ENCODE measurements at places on chromosomes 2 and 18.

DNA sequence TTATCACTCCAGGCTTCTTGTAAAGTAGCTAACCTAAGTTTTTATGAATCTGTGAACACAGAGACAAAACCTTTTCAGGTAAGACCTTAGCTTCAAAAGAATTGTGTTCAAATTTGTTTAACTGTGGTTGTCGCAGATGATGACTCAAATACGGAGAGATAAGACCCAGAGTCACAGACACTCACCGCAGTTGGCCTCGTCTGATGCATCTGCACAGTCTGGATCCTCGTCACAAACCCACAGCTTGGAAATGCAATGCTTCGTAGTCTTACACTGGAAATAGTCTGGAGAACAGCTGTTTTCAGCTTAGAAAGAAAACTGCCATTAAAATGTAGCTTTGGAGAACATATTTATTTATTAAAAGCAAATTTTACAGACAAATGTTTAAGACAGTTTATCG, 1662.1 kb upstream of the NXPH2 start:
- no peak for DNase-seq

DNA sequence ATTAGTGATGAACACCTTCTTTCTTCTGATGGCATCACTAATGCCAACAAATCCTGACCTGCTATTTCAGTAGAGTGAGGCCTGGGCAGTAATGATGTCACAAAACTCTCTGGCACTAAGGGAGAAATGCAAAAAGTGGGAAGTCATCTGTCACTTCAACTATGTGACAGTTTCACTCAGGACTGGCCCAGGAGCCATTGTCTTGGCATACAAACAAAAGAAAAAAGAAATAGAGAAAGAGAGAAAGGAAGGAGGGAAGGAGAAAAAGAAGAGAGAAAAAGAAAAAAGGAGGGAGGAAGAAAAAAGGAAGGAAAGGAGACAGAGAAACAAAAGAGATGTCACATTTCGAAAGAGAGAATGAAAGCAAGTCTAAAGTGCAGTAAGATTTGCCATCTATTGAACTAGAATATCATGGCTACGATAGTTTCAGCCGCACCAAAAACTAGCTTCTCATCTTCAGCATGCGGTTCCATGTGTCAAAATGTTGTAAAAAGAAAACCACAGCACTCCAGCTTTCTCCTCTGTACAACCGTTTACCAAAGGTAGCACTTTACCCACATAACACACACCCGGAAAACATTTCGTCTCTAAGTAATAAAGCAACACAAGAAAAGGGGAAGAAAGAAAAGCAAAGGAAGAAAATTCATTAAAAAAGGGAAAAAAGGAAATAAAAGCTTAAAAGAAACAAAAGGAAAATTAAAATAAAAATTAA, 50.1 kb downstream of the CD226 start:
- DNase-seq, result no peak

GRCh38 chr2:109613081-109613921, 465 bp downstream of the SEPTIN10 start:
- DNase-seq, result no peak

GRCh38 chr2:138510319-138510718, 8.7 kb downstream of the SPOPL start:
- DNase-seq, result no peak

DNA sequence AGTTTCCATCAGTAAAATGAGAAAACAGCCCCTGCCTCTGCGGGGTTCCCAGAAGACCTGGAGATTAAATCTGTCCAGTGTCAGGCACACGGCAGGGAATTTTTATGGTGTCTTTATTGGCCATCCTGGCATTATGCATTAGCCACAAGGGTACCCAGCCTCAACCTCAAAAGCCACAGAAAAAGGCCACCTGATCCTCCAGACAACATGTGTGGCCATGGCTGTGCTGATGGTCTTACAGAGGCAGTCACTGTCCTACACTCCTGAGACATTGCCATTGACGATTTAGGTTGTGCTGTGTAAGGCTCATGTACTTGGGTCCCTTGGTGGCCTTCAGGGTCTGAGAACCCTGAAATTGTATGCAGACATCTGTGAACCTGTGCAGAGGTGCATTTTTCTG, 115.6 kb downstream of the SMAD7 start:
- DNase-seq, result no peak

- DNase-seq, result no peak
Observed at GRCh38 chr18:68083776-68084175, 567.3 kb upstream of the DSEL start.

DNA sequence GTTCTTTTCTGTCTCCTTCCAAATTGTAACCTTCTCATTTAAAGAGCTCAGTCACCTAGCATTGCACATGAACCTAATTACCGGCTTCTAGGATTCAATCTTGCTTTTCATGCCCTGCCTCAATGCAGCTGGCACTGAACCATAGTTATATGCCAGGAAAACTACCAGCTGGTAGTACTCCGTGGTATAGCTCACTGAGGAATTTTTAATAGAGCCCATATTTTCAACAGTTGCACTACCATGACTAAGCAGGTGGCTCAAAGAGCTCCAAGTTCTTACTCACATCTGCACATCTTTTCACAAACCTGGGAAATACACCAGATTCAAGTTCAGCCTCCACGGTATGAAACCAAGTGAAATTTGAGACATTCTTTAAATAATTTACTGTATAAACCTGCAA, 363.5 kb downstream of the GRB14 start:
- no peak for DNase-seq

DNA sequence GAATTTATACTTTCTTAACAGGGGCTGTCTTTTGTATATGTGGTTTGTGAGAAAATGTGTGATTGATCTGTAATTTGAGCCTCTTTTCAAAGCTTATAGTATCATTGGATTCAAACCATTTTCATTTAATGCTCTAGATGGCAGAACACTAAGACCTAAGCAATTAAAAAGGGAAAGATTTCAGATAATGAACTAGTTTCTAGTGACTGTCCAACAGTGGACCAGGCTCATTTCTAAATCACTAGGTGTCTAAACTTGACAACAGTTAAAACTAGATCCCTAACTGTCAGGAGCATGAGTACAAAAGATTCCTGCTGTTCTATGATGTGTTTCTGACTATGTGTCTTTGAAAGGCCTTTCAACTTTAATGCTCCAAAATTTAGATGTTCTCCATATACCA, 54.6 kb downstream of the ANKRD44 start:
- no peak for DNase-seq

DNA sequence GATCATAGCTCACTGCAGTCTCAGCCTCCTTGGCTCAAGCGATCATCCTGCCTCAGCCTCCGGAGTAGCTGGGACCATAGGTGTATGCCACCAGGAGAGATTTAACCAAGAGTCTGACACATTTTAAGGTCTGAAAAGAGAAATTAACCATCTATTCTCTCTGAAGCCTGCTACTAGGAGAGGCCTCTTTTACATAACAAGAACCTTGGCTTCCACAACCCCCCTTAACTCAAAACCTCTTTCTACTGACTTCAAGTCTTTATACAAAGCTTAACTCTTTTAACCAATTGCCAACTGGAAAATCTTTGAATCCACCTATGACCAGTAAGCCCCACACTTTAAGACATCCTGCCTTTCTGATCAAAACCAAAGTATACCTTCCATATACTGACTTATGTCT, 279.9 kb upstream of the CELF4 start:
- no peak for DNase-seq

DNA sequence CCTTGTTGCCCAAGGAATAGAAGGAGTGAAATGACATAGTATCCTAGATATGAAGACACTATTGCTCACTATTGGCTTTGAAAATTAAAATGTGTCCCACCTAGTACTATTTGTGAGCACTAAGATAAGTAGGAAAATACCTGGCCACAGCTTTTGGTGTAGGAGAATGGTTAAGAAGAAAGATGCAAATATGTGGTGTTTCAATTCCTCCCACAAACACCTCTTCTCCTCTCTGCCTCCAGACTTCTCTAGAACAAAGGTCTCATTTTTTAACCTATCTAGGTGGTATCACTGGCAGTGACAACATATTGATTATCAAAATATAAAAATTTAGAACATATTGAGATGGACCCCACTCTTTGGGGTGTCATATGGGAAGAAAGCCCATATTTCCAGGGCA, 929.9 kb upstream of the FANCL start:
- DNase-seq, result no peak

- no peak for DNase-seq
Observed at GRCh38 chr2:191976436-191976835, 129.5 kb upstream of the CAVIN2 start.

GRCh38 chr2:212915121-212915782, 236.2 kb downstream of the IKZF2 start:
- DNase-seq, result no peak

- DNase-seq, result no peak
Observed at GRCh38 chr2:86482034-86482433, 40.9 kb downstream of the KDM3A start.

DNA sequence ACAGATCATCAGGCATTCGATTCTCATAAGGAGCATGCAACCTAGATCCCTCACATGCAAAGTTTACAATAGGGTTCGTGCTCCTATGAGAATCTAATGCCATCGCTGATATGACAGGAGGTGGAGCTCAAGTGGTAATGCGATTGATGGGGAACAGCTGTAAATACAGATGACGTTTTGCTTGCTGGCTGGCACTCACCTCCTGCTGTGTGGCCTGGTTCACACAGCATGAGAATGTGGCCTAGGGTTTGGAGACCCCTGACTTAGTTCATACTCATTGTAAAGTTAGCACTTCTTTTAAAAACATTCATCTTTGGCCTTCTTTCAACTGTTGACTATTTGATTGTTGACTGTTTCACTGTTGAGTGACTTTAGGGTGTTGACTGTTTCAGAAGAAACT, 8.7 kb upstream of the CHMP1B start:
- no peak for DNase-seq

DNA sequence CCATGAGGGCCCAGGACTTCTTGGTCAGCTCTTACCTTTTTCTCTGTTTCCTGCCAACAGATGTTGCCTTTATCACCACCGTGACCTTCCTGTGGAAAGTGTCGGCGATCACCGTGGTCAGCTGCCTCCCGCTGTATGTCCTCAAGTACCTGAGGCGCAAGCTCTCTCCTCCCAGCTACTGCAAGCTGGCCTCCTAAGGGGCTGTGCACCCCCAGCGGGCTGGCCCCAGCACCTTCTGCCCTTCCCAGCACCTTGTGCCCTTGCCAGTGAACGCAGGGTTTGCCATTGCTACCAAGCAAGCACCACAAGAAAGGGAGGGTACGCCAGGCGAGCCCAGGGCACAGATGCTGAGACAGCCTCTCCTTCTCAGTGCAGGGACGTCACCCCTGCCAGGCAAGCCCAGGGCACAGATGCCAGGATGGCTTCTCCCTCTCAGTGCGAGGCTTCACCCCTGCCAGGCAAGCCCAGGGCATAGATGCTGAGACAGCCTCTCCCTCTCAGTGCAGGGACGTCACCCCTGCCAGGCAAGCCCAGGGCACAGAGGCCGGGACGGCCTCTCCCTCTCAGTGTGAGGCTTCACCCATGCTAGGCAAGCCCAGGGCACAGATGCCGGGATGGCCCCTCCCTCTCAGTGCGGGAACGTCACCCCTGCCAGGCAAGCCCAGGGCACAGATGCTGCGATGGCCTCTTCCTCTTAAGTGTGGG, 18.4 kb upstream of the NFATC1 start:
- DNase-seq, result no peak

DNA sequence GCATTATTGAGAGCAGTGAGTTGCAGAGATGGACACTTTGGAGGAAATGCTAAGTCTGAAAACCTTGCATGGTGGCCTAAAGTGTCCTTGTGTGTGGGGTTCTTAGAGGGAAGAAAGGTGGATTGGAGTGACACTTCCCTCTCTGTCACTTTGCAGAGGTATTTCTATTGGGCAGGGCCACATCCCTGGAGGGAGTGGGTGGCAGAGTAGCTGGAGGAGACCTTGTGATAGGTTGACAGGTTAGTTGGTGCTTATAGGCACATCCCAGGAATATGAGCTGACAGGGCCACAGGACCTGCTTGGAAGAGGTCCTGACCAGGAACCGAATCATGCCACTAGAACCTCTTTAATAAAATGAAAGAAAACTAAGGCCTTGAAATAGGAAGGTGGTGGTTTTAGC, 972 bp upstream of the IGFBP5 start:
- DNase-seq, result no peak

GRCh38 chr2:207224381-207224780, 58.6 kb upstream of the KLF7 start:
- no peak for DNase-seq

- no peak for DNase-seq
Observed at GRCh38 chr2:125684256-125684655, 971.7 kb upstream of the GYPC start.

- no peak for DNase-seq
Observed at GRCh38 chr2:218026676-218027425, 24.1 kb upstream of the TNS1 start.

DNA sequence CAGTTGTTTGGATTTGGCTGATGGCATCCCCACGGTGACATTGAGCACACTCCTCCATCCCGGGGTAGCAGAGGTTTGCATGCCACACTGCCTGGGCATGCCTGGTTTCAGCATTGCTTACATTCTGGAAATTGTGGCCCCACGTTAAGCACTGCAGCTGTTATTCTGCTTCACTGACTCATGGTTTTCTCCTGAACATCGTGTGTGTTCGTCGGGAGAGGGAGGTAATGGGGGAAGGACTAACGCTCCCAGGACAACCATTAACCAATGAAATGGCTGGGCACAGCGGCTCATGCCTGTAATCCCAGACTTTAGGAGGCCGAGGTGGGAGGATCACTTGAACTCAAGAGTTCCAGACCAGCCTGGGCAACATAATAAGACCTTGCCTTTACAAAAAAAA, 28.2 kb upstream of the YWHAQ start:
- DNase-seq, result no peak

- DNase-seq, result no peak
Observed at GRCh38 chr2:151762694-151763093, 28.4 kb upstream of the NEB start.

- DNase-seq, result no peak
Observed at GRCh38 chr2:29729932-29730331, 191.5 kb downstream of the ALK start.

DNA sequence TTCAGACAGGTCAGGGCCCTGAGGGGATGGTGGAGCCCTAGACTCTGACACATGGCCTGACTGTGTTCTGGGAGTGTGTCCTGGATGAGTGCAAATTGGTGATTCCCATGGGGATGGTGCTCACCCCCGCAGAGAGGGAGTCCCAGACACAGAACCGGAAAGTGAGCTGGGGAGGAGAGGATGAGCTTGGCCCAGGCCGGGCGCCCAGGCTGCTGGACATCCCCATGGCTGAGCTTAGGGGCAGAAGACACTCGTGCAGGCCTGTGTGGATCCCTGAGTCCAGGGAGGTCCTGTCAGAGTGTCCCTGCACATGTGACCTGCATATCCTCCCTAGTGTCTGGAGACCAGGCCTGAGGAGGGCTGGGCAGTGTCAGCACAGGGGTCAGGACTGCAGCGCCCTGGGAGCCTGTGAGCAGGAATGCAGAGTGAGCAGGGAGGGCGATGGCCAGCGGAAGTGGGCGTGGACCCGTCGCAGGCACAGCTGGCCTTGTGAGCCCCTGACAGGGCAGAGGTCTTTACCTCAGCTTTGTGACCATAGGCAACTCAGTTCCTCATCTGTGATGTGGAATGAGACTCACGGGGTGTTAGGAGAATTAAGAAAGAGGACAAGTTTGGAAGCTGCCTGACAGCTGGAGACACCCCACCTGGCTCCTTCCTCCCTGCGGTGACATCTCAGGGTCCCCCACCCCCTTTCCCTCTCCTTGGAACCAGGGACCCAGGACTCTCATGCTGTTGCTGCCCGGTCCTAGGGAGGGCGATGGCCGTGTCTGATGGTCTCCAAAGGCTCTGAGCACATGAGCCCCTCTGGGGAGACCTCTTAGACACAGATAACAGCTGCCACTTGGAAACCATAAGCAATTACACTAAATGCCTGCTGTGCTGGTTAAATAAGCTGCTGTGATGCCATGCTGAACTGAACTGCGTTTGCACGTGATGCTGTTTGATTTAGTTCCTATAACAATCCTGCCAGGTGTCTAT, 62.6 kb upstream of the HS6ST1 start:
- DNase-seq, result no peak

GRCh38 chr2:178457390-178457886, 6.3 kb downstream of the PJVK start:
- no peak for DNase-seq
